ENCODE measurements at places on chromosomes 16 and 17. TPM values are rescaled to one million over a fixed set of nuclear protein-coding genes. Genes with fewer than 3 reads are reported as not detected.

Gene NLRC5
- total RNA-seq, result 118 TPM

Gene FZD2
- total RNA-seq, result not detected

Gene FOXN1
- total RNA-seq, result not detected

Gene PERCC1
- 0.34 TPM for total RNA-seq

Gene ESRP2
- 0.48 TPM for total RNA-seq

Gene KRTAP2-3
- not detected for total RNA-seq

Gene SMIM36
- not detected for total RNA-seq

Gene EME1
- total RNA-seq, result 30.4 TPM

Gene DHX40
- total RNA-seq, result 21.3 TPM

Gene ABCC6
- not detected for total RNA-seq

Gene SECTM1
- 0.84 TPM for total RNA-seq

Gene SCARF1
- total RNA-seq, result 1.4 TPM

Gene NMT1
- total RNA-seq, result 180 TPM

Gene ZNF423
- total RNA-seq, result not detected

Gene TPSG1
- total RNA-seq, result not detected

Gene MPV17L
- 0.15 TPM for total RNA-seq

Gene POLR3E
- total RNA-seq, result 113 TPM

Gene CD300LG
- not detected for total RNA-seq

Gene RND2
- total RNA-seq, result 0.06 TPM

Gene NTN1
- 0.40 TPM for total RNA-seq

Gene CACNA1H
- 0.44 TPM for total RNA-seq

Gene SEZ6L2
- 0.11 TPM for total RNA-seq

Gene USP6
- 0.04 TPM for total RNA-seq

Gene KRT35
- total RNA-seq, result not detected

Gene MT1M
- not detected for total RNA-seq

Gene C1QL1
- total RNA-seq, result not detected

Gene ATP6V0D1
- 45.0 TPM for total RNA-seq

Gene CORO6
- 6.2 TPM for total RNA-seq

Gene CSH1
- not detected for total RNA-seq

Gene E2F4
- total RNA-seq, result 151 TPM

Gene SRCIN1
- 0.06 TPM for total RNA-seq

Gene CNTNAP4
- not detected for total RNA-seq

Gene UBE2Z
- total RNA-seq, result 95.7 TPM

Gene BAHCC1
- not detected for total RNA-seq

Gene ASPHD1
- total RNA-seq, result 1.8 TPM

Gene ABCC11
- 0.15 TPM for total RNA-seq

Gene TEKT5
- not detected for total RNA-seq

Gene KRTAP3-2
- not detected for total RNA-seq

Gene CMTM1
- 8.1 TPM for total RNA-seq

Gene WDR90
- 89.6 TPM for total RNA-seq

Gene TMEM11
- total RNA-seq, result 28.6 TPM

Gene SLC46A1
- total RNA-seq, result 6.6 TPM

Gene ARL5C
- total RNA-seq, result not detected

Gene SPECC1
- total RNA-seq, result 13.0 TPM

Gene SSTR5
- not detected for total RNA-seq

Gene SPATA32
- total RNA-seq, result 0.25 TPM

Gene OTOP2
- not detected for total RNA-seq

Gene KRTAP9-8
- not detected for total RNA-seq

Gene FDXR
- 22.5 TPM for total RNA-seq

Gene LGALS9B
- total RNA-seq, result not detected

Gene ADORA2B
- total RNA-seq, result 2.6 TPM

All from activated CD8-positive, alpha-beta memory T cell treated with anti-CD3 and anti-CD28 coated beads for 36 hours (primary cell).